ENCODE measurements at places on chromosomes 5 and 9.

DNA sequence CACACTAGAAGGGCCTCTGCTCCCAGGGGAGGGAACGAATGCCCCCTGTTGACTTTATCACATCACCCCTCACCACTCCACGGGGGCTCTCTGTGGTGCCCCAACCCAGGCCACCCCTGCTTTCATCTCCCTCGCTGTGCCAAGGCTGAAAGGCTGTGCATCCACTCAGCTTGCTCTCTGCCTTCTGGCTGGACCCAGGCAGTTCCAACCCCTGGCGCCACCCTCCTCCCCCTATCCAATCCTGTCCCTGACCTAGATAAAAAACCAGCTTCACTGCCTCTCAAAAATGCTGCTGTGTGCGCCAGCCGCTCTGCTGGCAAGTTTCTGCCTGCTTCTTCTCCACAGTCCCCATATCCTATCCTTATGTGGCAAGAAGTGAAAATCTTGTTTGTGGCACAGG, 22.4 kb upstream of the CORO2A start:
- DNase-seq, result no peak

- peak; percentile 11 for DNase-seq
Observed at GRCh38 chr5:94524841-94525697, 93.3 kb downstream of the KIAA0825 start.

- no peak for DNase-seq
Observed at GRCh38 chr5:68711293-68712200, 382.3 kb upstream of the SLC30A5 start.

GRCh38 chr5:172919525-172920446, 39.4 kb upstream of the RPL26L1 start:
- DNase-seq, result no peak

DNA sequence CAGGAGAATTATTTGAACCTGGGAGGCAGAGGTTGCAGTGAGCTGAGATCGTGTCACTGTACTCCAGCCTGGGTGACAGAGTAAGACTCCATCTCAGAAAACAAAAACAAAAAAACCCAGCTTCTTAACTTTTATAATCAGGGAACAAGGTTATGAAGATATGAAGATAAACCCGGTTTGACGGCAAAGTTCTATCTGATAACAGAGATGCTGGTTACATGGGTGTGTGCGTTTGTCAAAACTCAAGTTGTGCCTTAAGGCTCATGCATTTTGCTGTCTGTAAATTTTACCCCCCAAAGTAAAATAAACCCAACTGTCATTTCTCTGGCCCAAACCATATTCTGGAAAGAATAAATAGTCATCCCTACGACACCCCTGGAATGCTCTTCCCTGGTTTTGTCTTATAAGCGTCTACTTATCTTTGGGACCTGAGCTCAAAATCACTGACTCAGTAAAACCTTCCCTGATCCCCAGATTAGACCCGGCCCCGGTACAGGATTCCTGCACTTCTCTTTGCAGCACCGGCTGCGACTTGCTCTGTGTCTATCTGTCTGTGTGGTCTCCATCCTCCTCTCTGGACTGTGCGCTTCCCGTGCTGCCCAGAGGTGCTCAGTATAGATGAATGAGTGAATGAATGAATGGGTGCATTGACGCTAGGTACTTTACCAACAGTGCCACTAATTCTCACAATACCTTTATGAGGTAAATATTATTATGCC, 172.2 kb downstream of the DAB2IP start:
- no peak for DNase-seq

DNA sequence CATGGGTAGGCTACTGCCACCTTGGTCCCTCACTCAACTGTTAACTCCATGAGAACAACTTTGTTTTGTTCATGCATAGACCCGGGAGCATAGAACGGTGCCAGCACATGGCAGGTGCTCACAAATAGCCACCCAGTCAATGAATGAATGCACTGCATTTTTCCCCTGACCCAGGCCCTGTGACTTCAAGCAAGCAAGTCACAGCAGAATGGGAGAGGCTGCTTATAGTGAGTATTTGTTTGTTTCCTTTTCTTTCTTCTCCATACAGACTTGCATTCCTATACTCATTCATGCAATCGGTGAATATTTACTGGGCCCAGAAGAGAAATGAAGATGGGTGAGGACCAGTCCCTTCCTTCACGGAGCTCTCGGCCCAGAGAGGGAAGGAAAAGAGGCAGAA, 62.0 kb downstream of the SHB start:
- no peak for DNase-seq

- no peak for DNase-seq
Observed at GRCh38 chr5:52804387-52804791, 16.7 kb downstream of the ITGA1 start.

- DNase-seq, result no peak
Observed at GRCh38 chr5:53475320-53475719, 5.1 kb upstream of the FST start.

- DNase-seq, result peak; percentile 3
Observed at GRCh38 chr5:68395926-68396511, 180.5 kb downstream of the PIK3R1 start.

DNA sequence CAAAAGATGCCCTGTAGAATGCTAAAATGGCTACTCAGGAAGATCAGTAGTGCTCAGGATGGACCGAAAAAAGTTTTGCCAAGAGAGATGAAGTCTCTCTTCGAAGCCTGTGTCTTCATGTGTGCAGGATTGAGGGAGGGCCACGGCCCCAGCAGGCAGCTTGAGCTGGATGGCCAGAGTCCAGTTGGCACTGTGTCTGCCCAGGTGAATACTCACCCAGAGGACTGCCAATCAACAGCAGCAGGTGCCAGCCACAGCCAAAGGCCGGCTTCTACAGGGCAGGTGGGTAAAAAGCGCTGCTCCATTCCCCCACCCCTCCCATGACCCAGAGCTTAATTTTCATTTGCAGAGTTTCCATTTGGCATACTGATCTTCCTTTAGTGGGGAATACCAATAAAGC, 287.9 kb upstream of the ZNF608 start:
- no peak for DNase-seq

DNA sequence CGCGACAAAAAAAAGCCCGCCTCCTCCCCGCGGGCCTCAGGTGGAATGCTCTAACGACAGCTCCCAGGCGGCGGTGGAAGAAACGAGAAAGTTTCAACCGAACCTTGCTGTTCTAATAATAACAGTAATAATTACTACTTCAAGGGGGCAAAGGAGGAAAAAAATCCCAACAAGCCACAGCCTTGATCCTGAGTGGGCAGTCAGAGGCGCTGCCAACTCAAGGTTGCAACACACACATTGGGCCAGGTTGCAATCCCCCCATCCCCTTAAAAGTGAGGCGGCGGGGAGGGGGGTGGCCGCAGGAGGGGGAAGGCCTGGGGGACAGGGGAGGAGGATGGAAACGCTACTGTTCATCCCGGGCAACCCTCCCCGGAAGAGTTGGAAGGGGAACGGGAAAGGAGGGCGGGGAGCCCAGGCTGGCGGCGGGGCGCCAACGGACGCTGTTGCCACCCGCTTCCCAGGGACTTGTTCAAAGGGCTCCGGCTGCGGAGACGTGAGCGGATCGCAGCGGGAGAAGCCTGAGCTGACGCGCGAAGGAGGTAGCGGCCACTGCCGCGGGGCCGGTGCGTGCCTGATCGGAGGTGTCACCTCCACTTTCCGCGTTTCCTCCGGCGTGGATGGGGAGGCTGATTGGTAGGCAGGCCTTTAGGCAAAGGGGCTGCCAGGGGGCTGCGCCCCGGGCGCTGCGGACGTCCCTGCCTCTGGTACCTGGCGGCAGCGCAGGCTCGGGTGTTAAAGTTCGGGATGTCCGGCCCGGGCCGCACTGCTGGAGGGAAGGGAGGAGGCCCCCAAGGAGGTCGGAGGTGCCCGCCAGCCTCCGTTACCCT, 647 bp downstream of the SMARCA2 start:
- DNase-seq, result no peak

GRCh38 chr9:20376731-20377375, 245.4 kb downstream of the MLLT3 start:
- DNase-seq, result no peak

GRCh38 chr9:114908805-114909448, 21.5 kb downstream of the TNFSF8 start:
- peak; percentile 75 for DNase-seq

- DNase-seq, result no peak
Observed at GRCh38 chr5:57346328-57346727, 136.3 kb downstream of the ACTBL2 start.

- no peak for DNase-seq
Observed at GRCh38 chr9:81729135-81729534, 39.8 kb upstream of the TLE1 start.

- DNase-seq, result no peak
Observed at GRCh38 chr5:123297866-123298265, 125.3 kb downstream of the CEP120 start.

GRCh38 chr5:169663537-169663936, 26.5 kb downstream of the DOCK2 start:
- DNase-seq, result no peak

DNA sequence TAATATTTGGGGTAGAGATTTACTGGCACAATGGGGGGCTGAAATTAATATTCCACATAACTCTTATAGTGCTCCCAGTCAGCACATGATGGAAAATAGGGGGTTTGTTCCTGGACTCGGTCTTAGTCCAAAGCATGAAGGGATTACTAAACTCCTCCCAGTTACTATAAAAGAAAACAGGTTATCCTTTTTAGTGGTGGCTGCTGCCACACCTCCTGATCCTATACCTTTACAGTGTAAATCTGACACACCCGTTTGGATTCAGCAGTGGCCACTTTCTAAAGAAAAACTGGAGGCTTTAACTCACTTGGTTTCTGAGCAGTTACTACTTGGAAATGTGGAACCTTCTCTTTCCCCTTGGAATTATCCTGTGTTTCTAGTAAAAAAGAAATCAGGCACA, 572.9 kb upstream of the PTGER4 start:
- DNase-seq, result no peak

DNA sequence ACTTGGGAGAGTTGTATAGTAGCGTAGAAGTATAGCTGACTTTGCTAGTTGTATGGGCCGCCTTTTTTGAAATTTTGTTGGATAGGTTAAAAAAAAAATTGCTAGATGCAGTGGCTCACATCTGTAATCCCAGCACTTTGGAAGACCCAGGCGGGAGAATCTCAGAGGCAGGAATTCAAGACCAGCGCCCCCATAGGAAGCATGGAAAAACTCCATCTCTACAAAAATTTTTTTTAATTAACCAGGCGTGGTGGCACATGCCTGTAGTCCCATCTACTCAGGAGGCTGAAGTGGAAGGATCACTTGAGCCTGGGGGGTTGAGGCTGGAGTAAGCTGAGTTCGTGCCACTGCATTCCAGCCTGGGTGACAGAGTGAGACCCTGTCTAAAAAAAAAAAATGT, 59.2 kb downstream of the SMC5 start:
- DNase-seq, result no peak

DNA sequence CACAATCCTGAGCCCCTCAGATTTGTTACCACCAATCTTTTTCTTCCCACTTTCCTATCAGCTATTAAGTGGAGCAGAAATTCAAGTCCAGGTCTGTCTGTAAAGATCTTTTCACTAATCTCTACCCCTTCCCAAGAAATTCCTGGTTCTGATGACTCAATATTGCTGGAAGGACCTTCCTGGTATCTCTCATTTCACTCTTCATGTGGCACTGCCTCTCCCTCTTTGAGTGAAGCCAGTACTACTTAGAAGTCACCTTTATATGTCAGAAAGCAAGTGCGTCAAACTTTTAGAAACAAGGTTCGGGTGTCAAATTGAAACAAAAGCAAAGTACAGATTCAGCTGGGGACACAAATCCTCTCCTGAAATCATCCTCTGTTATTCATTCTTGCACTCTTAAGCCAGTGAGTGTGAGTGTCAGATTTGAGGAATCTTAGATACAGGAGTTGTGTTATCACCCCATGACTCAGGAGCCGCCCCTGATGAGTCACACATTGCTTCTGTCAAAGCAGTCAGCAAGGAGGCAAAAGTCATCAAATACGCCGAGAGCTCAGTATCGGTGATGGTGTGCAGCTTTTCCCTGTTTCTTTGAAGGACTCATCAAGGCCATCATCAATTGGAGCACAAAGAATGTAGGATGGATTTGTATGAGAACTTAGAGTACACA, 313.0 kb downstream of the CETN3 start:
- peak; percentile 30 for DNase-seq

DNA sequence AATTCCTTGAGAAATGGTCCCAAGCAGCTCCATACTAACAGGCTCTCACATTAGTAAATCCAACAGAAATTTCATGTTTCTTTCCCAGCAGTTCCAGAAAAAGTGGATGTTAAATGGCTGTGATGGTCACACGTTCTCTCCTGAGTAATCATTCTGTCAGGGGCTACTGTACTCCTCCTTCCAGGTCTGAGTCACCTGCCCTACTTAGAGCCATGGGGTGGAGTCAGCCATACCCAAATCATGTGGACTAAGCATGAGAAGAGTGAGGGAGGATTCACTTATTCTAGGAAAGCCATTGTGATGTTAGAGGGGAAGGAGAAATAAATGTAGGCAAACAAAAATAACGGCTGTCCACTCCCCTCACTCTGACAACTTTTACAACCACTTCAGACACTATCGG, 547.2 kb downstream of the CSNK1G3 start:
- DNase-seq, result peak; percentile 37

DNA sequence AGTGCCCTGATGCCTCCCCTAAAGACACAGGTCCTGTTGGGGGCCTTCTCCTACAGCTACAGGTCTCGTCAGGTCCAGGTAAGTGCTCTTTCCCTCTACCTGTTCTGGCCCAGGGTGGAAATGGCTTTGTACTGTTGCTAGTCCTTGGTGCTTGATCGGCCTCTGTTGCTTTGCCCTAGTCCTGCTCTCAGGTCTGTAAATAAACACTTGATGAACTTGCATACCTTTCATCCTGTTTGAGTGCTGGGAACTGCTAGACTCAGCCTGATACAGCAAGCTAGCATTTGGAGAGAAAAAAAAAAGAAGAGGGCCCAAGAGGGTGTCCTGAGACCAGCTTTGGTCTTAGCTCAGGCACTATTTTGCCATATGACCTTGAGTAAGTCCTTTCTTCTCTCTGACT, 21.8 kb upstream of the ZNF618 start:
- DNase-seq, result no peak

- DNase-seq, result peak; percentile 37
Observed at GRCh38 chr5:132427281-132428146, 58.0 kb downstream of the SLC22A5 start.

DNA sequence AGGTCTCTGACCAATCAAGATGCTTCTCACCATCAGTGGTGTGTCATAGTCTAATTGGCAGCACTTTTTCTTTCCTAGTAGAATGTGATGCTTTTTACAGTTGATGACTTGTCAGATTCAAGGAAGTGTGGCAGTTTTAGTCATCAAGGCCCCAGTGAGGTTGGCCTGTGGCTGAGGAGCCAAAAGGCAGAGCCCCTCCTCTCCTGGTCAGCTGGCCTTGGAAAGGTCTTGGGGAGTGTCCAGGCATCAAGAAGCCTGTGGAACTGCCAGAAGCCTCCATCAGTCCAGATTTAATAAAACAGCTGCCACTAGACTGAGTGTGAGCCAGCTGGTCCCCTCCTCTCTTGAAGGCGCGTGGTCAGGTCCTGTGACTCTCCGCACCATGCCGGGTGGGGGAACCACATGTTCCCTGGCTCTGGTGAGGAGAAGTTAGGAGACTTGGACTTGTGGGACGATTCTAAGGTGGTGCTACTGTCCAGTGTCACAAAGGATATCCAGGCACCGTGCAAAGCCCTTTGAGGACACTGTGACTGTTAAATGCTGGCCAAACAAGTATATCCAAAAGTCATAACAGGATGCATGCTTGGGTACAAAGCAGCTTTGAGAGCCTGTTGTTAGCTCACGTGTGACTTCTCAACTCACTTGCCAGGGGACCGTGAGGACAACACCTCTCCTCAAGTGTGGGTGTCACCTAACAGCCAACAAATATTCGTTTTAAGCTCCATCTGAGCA, 6.1 kb upstream of the ANGPTL2 start:
- DNase-seq, result no peak

Data from RCC 7860 (cell line).